ENCODE measurements at places on chromosomes 4 and X. TPM values are rescaled to one million over a fixed set of nuclear protein-coding genes. Genes with fewer than 3 reads are reported as not detected.

DNA sequence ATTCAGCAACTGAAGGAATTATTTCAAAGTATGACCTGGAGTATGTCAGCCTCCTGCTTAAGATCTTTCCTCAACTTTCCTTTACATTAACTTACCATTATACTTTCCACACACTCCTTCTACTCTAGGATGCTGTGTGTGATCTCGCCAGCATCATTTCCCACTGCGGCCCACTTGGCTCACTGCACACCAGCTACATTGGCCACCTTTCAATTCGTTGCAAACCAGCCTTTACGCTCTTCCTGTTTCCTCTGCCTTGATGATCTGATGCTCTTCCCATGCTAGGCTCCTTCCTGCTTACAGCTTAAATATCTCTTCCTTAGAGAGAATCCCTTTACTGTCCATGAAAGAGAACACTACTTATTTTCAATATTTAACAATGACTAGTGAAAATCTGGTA is 95.1 kb downstream of the GPM6A start:
- DNase-seq = no peak
- H3K4me1 ChIP-seq = no peaks in the 10 kb centered on the region

DNA sequence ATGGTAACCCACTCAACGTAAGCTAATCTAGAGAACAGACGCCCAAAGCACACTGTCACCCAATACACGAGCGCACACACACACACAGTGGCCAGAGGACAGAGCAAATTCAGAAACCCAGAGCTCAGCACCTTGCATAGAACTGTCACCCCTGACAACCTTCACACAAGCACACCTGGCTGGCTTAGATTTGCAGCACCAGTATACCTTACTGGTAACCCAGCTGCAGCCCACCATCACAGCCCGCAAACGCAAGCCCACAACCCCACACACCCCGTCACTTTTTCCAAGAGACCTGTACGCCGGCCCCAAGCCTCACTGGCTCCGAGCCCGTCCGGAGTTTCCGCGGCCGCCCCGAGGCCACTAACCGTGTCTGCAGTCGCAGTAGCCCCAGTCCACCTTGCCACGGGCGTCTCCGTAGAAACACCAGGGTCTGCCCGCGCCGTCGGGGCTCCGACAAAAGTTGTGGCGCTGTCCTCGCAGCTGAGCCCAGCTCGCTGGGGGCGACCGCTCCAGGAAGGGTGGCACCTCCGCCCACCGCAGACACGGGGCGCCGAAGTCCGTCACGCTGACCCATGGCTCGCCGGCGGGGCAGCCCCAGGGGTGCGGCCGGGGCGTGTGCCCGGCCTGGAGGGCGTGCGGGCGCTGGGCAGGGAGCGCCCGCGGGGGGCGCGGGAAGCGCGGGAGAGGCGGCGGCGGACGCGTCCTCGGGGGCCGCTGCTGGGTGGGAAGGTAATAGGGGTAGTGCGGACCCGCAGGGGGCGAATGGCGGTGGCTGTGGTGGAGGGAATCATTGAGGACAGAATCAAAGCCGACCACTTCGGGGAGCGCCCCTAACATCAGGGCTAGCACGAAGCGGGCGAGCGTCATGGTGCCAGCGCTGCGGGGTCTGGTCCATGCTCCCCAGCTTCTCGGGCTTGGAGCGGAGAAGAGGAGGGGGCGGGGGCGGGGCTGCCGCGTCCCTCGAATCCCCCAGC is 664 bp downstream of the PRSS12 start:
- H3K36me3 ChIP-seq = no peaks in the 10 kb centered on the region
- peak overlapping the region; percentile 77 for H3K27ac ChIP-seq
- no peaks in the 10 kb centered on the region for H3K27me3 ChIP-seq
- H3K4me3 ChIP-seq = peak overlapping the region; percentile 58
- H3K4me1 ChIP-seq = peaks cover 12% of the 10 kb centered on the region

AP1AR gene
- 21.9 TPM for total RNA-seq

GRCh38 chrX:122584981-122585380 is 599.1 kb upstream of the GRIA3 start:
- DNase-seq = no peak
- no peak overlapping the region for H3K4me3 ChIP-seq
- no peaks in the 10 kb centered on the region for H3K27me3 ChIP-seq
- H3K27ac ChIP-seq = no peak overlapping the region

PAGE4 gene
- total RNA-seq = not detected

ADH1B gene
- 258 TPM for total RNA-seq

DNA sequence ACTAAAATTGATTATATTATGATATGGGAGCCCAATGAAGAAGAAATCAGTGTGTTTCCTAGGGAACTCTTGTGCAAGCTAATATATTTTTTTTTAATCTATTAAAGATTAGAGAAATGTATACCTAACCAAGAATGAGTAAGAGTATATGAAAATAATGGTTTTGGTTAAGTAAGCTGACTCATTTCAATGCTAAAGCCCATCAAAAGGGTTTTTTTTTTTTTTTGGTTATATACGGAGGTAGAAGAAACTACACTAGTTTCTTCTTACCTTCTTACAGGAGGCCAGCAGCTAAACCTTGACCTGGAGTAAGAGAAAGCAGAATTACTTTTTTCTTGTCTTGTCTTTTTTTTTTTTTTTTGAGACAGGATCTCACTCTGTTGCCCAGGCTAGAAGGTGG is 27.5 kb downstream of the RUFY3 start:
- H3K27me3 ChIP-seq = no peaks in the 10 kb centered on the region
- no peak for DNase-seq
- H3K27ac ChIP-seq = no peak overlapping the region
- no peaks in the 10 kb centered on the region for H3K36me3 ChIP-seq
- no peak overlapping the region for H3K4me3 ChIP-seq

UCP1 gene
- total RNA-seq = not detected

GRCh38 chr4:136540747-136541146 is 991.5 kb downstream of the PCDH18 start:
- H3K4me3 ChIP-seq = no peak overlapping the region
- no peaks in the 10 kb centered on the region for H3K4me1 ChIP-seq
- no peaks in the 10 kb centered on the region for H3K27me3 ChIP-seq
- no peak for DNase-seq
- no peak overlapping the region for H3K27ac ChIP-seq

DNA sequence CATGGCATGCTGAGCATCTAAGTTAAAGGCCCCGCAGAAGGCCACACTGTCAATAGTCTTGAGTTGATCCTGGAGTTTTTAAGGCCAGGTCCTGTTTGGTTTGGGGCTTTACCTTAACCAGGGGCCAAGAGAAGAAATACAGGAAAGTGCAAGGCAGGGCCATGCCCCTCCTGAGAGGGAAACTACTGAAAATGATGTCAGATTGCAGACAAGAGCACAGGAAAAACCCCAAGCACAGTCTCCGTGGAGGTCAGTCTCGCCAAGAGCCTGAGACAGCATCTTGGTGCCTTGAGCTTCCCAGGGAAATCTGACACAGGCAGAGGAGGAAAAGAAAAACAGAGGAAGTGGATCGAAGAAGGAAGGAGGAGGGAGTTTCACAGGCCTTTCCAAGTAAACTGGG is 32.2 kb upstream of the GATB start:
- DNase-seq = no peak
- H3K4me1 ChIP-seq = no peaks in the 10 kb centered on the region
- no peak overlapping the region for H3K4me3 ChIP-seq
- no peaks in the 10 kb centered on the region for H3K36me3 ChIP-seq

DNA sequence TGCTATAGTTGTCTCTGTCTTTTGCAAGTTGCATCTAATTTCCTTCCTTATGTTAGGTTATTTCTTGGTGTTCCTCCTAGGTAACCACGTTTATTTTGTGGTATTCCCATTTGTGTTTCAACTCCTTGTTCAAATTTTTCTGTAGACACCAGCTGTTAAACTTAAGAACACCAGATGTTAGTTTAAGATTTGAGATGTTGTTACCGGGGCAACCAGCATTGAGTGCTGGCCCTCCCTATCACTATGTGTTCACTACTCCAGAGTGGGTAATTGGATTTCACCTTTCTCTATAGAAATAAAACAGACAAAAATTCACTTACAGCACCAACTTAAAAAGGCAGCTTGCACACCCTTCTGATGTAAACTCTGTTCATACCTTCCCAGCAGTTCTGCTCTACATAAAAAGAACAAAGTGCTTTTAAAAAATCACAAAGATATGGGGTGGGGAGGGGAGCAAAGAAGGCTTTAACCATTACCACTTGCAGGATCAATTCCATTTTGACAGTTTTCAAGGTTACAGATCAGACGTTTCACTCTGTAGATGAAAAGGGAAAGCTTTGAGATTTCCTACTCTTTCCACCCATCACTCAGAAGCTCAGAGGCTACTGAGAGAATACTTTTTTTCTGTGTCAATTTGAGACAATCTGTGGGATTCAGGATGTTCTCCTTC is 82.9 kb downstream of the DKK2 start:
- H3K27me3 ChIP-seq = no peaks in the 10 kb centered on the region
- no peak overlapping the region for H3K4me3 ChIP-seq
- H3K4me1 ChIP-seq = no peaks in the 10 kb centered on the region
- H3K36me3 ChIP-seq = no peaks in the 10 kb centered on the region

TAF7L gene
- not detected for total RNA-seq

SLC9B1 gene
- not detected for total RNA-seq

DNA sequence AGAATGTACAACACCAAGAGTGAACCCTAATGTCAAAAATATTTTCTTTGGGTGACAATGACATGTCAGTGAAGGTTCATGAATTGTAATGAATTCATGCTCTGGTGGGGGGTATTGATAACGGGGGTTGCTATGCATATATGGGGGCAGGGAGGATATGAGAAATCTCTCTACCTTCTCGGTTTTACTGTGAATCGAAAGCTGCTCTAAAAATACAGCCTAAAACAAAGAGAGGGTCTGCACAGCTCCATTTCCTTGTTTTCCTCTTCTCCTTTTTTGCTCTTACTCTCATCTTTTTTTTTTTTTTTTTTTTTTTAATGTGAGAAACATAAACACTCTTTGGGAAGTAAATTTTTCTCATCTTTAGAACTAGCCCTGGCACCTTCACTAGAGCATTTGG is 85.8 kb downstream of the DCTD start:
- no peaks in the 10 kb centered on the region for H3K36me3 ChIP-seq
- no peaks in the 10 kb centered on the region for H3K27me3 ChIP-seq

SHROOM2 gene
- 22.9 TPM for total RNA-seq

DNA sequence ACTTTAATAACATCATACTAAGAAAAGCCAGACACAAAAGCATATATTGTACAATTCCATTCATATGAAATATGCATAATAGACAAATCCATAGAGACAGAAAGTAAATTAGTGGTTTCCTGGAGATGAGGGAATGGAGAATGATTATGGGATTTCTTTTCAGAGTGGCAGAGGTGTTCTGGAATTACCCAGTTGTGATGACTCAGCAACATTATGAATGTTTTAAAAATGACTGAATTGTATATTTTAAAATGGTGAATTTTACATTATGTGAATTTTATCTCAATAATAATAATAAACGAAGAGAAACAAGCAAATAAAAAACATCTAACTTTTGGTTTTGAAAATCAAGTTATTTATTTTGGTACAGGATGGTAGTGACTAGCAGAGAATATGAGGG is 11.2 kb downstream of the ZXDA start:
- no peaks in the 10 kb centered on the region for H3K36me3 ChIP-seq
- no peak overlapping the region for H3K4me3 ChIP-seq
- no peak overlapping the region for H3K27ac ChIP-seq
- H3K4me1 ChIP-seq = no peaks in the 10 kb centered on the region

FATE1 gene
- total RNA-seq = not detected

DNA sequence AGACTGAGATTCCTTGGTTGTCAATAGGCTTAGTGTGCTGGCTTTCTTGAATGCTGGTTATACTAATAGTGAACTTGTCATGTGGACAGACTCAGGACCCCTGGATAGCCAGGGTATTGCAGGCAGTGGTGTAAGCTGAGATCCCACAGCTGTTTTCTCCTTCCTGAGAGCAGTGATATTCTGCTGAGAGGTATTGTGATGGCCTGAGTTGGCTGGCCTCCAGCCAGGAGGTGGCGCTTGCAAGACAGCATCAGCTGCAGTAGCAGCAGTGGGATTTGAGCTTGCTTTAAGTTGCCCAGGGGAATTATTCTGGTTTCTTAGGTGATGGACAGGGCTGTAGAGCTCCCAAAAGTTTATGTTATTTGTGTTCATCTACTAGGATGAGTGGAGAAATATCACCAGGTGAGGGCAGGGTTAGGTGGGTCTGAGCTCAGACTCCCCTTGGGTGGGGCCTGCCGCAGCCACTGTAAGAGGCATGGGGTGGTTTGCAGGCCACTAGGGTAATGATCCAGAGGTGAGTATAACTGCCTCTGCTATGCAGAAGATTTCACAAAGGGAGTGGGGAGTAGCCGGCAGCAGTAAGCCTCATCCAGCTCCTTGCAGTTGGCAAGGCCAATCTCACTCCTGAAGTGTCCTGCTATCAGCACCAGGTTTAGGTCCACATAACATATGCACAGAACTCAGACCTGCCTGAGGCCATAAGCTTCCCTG is 66.2 kb downstream of the IL15 start:
- H3K4me3 ChIP-seq = no peak overlapping the region
- H3K27me3 ChIP-seq = no peaks in the 10 kb centered on the region
- H3K27ac ChIP-seq = no peak overlapping the region
- no peaks in the 10 kb centered on the region for H3K36me3 ChIP-seq
- DNase-seq = no peak

FANCB gene
- 1.7 TPM for total RNA-seq

GRCh38 chr4:680551-680927 is 6.2 kb downstream of the MYL5 start:
- no peak overlapping the region for H3K27ac ChIP-seq
- H3K36me3 ChIP-seq = no peaks in the 10 kb centered on the region
- no peak overlapping the region for H3K4me3 ChIP-seq
- H3K4me1 ChIP-seq = peaks cover 23% of the 10 kb centered on the region
- H3K27me3 ChIP-seq = no peaks in the 10 kb centered on the region
- no peak for DNase-seq

GRCh38 chrX:16839219-16839851 is 30.8 kb downstream of the RBBP7 start:
- H3K4me1 ChIP-seq = no peaks in the 10 kb centered on the region
- H3K4me3 ChIP-seq = no peak overlapping the region
- no peaks in the 10 kb centered on the region for H3K36me3 ChIP-seq

USP17L30 gene
- total RNA-seq = not detected

NPY2R gene
- not detected for total RNA-seq

DNA sequence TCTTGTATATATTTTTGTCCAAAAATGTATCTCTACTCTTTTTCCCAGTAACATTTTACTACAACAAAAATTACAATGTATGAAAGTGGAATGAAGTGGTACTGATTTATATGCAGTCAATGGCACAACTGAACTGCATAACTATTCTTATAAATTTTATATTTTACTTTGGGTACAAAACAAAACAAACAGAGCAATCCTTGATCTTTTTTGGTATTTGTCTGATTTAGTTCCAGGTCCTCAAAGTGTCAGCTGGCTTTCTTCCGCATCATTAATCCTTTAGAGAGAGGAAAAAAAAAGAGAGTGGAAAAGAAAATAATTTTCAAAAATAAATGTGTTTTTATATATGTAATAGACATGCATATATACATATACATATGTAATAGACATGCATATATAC is 252.4 kb upstream of the SLIT2 start:
- DNase-seq = no peak
- H3K27ac ChIP-seq = no peak overlapping the region
- H3K36me3 ChIP-seq = no peaks in the 10 kb centered on the region
- H3K27me3 ChIP-seq = no peaks in the 10 kb centered on the region
- H3K4me3 ChIP-seq = no peak overlapping the region

- no peak overlapping the region for H3K27ac ChIP-seq
- H3K27me3 ChIP-seq = no peaks in the 10 kb centered on the region
- H3K36me3 ChIP-seq = no peaks in the 10 kb centered on the region
- DNase-seq = no peak
- no peaks in the 10 kb centered on the region for H3K4me1 ChIP-seq
Measured at GRCh38 chr4:69781458-69782418, 21.3 kb upstream of the SULT1B1 start.

SOX3 gene
- not detected for total RNA-seq

Measured in upper lobe of left lung (tissue), 6 donors.